ENCODE measurements at places on chromosomes 3 and 15. TPM values are rescaled to one million over a fixed set of nuclear protein-coding genes. Genes with fewer than 3 reads are reported as not detected.

Gene CCNB2
- total RNA-seq = 37.4 TPM

Gene ZBTB20
- 13.0 TPM for total RNA-seq

Gene HLTF
- total RNA-seq = 25.5 TPM

Gene HTR3D
- total RNA-seq = not detected

Gene GP5
- total RNA-seq = 0.42 TPM

Gene SNX1
- 42.5 TPM for total RNA-seq

Gene CNTN3
- total RNA-seq = 32.7 TPM

Gene CSPG4
- 2.9 TPM for total RNA-seq

Gene MGLL
- 44.1 TPM for total RNA-seq

Gene GFM1
- total RNA-seq = 52.3 TPM

Gene LIPC
- total RNA-seq = not detected

Gene B3GNT5
- 9.3 TPM for total RNA-seq

Gene CFAP20DC
- total RNA-seq = 9.9 TPM

Data from mammary epithelial cell (primary cell).